ENCODE measurements at places on chromosomes 1 and 21. TPM values are rescaled to one million over a fixed set of nuclear protein-coding genes. Genes with fewer than 3 reads are reported as not detected.
A peak's percentile ranks its signal among the peaks of the same experiment; 100 is the strongest.

DNA sequence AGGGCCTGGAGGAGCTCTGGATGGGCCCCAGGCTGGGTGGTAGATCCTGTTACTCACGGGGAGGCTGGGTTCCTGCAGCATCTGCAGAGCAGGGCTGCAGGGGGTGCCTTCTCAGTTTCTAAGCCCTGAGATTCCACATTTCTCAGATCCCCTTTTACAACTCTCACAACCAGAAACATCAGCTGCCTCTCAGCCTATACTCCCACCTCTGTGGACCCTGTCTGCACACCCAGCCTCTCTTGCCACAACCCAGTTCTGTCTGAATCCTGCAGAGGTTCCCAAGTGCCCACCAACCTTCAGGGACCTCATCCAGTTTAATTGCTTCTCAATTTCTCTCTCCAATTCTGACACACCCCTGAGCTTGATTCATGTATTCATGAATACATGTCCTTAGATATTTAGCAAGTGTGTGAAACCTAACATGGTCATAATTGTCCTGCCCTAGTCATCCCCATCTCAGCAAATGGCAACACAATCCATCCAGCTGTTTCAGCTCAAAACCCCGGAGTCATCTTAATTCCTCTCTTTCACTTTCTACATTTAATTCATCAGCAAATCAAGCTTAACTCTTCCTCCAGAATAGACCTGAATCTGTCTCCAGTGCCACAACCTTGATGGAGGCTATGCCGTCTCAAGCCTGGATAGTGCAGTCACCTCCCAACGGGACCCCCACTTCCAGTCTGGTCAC is 57.0 kb upstream of the NEK2 start:
- no peaks in the 10 kb centered on the region for H3K27me3 ChIP-seq
- H3K27ac ChIP-seq, result no peak overlapping the region
- H3K4me1 ChIP-seq, result peaks cover 33% of the 10 kb centered on the region
- no peak overlapping the region for H3K4me3 ChIP-seq
- DNase-seq, result no peak

GRCh38 chr21:37965088-37965805 is 49.0 kb upstream of the KCNJ6 start:
- no peak overlapping the region for H3K27ac ChIP-seq
- H3K36me3 ChIP-seq, result no peaks in the 10 kb centered on the region
- H3K4me3 ChIP-seq, result no peak overlapping the region
- H3K4me1 ChIP-seq, result no peaks in the 10 kb centered on the region
- DNase-seq, result no peak

GRCh38 chr1:164610538-164611222 is 51.7 kb downstream of the PBX1 start:
- no peaks in the 10 kb centered on the region for H3K36me3 ChIP-seq
- H3K27me3 ChIP-seq, result no peaks in the 10 kb centered on the region
- H3K4me1 ChIP-seq, result peaks cover 48% of the 10 kb centered on the region

DNA sequence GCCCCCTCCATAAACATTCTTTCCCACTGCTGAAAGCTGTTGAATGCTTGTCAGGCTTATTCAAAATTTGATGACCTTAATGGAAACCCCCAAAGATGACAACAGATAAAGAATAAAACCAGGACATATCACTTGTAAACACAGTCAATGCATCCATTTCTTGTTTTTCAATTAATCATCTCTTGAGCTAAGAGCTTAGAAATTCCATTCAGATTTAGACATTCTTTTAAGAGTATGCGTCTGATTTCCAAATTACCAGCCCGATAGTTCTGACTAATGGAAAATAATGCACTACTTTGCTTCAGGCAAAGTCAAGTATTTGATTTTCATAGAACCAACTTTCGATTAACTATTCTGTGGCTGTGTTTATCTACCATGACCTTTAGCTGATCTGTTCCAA is 100.6 kb upstream of the RUNX1 start:
- peak overlapping the region; percentile 81 for H3K27ac ChIP-seq
- no peak for DNase-seq
- peaks cover 40% of the 10 kb centered on the region for H3K4me1 ChIP-seq

Gene ERICH3
- total RNA-seq, result not detected

GRCh38 chr1:35115459-35116383 is 36.5 kb downstream of the ZMYM1 start:
- peaks cover 31% of the 10 kb centered on the region for H3K4me1 ChIP-seq
- H3K27ac ChIP-seq, result peak overlapping the region; percentile 54
- H3K27me3 ChIP-seq, result no peaks in the 10 kb centered on the region
- H3K36me3 ChIP-seq, result peaks cover 14% of the 10 kb centered on the region
- DNase-seq, result no peak

- H3K36me3 ChIP-seq, result no peaks in the 10 kb centered on the region
- no peak overlapping the region for H3K27ac ChIP-seq
- peaks cover 8% of the 10 kb centered on the region for H3K27me3 ChIP-seq
- no peak for DNase-seq
- H3K4me1 ChIP-seq, result peaks cover 2% of the 10 kb centered on the region
Observed at GRCh38 chr1:236760480-236760879, 34.6 kb upstream of the MTR start.

GRCh38 chr1:204274446-204274845 is 60.7 kb upstream of the GOLT1A start:
- no peak for DNase-seq
- peaks cover 39% of the 10 kb centered on the region for H3K27me3 ChIP-seq
- peaks cover 11% of the 10 kb centered on the region for H3K4me1 ChIP-seq
- H3K36me3 ChIP-seq, result no peaks in the 10 kb centered on the region

DNA sequence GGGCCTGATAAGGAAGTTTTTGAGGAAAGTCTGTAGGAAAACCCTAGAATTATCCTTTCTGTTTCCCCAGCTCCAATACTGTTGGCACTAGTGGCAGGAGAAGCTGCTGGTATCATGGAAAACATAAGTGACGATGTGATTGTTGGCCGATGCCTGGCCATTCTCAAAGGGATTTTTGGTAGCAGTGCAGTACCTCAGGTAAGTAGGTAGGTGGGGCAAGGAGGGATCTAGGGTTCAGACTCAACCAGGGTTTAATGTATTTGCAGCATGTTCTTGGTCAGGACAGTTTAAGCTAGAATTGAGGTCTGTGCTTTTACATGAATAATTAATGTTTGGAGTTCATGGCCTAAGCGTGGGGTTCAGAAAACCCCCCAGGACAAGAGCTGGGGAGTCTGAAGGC is 62.1 kb downstream of the KDM1A start:
- no peaks in the 10 kb centered on the region for H3K27me3 ChIP-seq
- DNase-seq, result no peak
- no peaks in the 10 kb centered on the region for H3K4me1 ChIP-seq
- no peak overlapping the region for H3K4me3 ChIP-seq

GRCh38 chr1:200916681-200917080 is 22.0 kb downstream of the INAVA start:
- no peak for DNase-seq
- no peak overlapping the region for H3K4me3 ChIP-seq
- no peak overlapping the region for H3K27ac ChIP-seq
- H3K27me3 ChIP-seq, result no peaks in the 10 kb centered on the region
- H3K36me3 ChIP-seq, result no peaks in the 10 kb centered on the region
- H3K4me1 ChIP-seq, result no peaks in the 10 kb centered on the region

Gene ADCY10
- 0.94 TPM for total RNA-seq

DNA sequence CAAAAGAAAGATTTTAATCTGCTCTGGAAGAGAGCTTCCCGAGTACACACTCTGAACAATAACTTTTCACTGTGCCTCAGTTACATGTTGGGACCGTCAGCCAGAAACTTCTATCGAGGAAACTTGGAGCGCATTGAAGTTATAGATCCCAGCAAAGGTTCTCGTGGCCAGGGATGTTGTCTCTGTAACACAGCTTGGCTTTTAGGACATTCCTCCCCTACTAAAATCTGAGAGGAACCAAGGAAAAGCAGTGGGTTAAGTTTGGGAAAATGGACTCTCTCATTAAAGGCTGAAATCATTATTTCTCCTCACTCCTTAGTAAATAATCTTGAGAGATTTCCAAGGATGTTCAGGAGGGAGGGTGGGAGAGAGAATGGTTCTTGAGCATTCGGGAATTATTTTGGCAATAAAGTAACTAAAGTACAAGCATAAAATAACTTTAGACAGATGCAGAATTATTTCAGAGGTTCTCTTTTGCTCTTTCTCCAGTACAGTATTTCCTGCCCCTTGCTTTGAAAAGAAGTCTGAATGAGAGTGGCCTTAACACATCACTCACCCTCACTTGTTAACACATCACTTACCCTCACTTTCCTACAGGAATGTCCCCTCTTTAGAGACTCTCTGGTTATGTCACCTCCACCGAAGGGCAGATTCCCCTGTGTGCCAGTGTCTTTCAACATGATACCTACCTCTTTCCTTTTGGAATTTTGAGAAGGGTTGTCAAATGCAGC is 1.8 kb upstream of the NFIA start:
- H3K27ac ChIP-seq, result peak overlapping the region; percentile 96
- peaks cover 63% of the 10 kb centered on the region for H3K4me1 ChIP-seq
- DNase-seq, result no peak
- H3K36me3 ChIP-seq, result no peaks in the 10 kb centered on the region
- no peaks in the 10 kb centered on the region for H3K27me3 ChIP-seq

All from osteocyte (in vitro differentiated cells).